ENCODE measurements at places on chromosomes 13 and 19.

DNA sequence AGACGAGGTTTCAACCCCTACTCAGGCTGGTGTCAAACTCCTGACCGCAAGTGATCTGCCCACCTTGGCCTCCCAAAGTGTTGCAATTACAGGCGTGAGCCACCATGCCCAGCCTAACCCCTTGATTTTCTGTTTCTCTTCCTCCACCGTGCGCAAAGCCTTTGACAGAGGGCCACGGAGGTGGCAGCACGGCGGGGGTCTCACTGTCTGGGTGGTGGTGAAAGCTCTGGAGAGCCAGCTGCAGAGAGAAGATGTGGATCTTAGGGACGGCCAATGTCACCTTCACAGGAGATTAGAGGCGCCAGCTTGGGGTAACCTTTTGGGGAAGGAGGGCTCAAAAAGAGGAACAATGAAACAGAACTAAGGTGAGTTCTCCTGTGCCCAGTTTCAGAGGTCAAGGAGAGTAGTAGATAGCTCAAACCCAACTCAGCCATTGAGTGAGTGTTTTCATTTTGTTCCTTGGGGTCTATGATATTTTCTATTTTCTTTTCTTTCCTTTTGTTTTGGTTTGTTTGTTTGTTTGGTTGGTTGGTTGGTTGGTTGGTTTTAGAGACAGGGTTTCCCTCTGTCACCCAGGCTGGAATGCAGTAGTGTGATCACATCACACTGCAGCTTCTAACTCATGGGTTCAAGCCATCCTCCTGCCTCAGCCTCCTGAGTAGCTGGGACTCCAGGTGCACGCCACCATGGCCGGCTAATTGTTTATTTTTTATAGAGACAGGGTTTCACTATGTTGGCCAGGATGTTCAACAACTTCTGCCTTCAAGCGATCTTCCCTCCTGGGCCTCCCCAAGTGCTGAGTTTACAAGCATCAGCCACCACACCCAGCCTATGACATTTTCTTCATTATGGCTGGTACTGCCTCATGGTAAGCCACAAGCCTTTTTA lies 37.7 kb downstream of the GPR42 start:
- DNase-seq = no peak

DNA sequence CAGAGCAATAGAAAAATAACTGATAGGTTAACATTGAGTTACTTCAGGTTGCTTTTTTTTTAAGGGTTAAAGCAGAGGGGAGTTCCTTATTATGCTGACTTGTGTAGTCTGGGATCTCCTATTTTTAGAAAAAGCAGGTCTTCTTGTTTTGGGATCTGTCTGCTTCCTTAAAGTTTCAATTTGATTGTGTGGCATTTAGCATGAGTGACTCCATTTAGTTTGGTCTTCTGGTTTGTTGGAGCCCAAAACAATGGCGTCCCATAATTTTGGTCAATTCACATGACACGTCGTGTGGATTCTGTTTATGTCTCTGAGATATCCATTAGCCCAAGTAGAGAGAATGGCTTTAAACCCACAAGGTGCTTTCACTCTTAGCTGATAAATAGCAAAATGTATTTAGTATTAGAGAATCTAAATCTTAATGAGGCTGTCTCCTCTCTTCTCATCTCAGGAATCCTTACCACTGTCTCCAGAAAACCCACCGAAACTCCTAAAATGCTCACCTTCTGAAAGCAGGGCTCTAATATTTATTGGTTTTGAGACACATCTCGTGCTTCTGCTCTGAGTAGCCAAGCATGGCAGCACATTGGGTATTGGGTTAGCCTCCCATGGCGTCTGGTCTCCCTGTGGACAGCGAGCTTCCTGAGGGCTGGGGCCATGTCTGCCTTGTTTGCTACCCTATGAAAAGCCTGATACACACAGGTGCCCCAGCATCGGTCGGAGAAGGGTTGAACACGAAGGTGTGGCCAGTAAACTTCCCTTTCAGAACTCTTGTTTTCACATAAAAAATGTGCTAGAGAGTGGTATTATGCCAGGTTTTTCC lies 67.2 kb upstream of the GPR183 start:
- DNase-seq = no peak

DNA sequence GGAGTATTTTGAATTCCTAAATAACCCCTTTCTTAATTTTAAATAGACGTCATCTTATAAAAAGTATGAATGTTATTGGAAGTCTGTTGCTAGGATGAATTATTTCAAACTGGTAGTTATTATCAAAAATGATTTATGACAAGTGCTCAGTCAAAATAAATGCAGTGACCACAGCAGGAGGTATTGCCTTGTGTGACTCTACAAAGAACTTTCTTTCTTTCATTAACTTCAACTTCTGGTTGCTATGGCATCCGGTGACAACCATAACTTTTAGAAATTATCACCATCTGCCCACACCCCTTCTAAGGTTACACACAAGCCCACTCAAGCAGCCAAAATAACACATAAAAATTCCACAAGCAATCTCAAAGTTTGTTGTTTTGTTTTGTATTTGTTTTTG lies 189.9 kb downstream of the DACH1 start:
- DNase-seq = no peak

GRCh38 chr19:1592024-1592754 lies 476 bp downstream of the MBD3 start:
- DNase-seq = peak; percentile 80

GRCh38 chr13:50644081-50644871 lies 199.2 kb downstream of the DLEU7 start:
- no peak for DNase-seq

- DNase-seq = peak; percentile 32
Measured at GRCh38 chr19:33214596-33214995, 11.1 kb downstream of the SLC7A10 start.

DNA sequence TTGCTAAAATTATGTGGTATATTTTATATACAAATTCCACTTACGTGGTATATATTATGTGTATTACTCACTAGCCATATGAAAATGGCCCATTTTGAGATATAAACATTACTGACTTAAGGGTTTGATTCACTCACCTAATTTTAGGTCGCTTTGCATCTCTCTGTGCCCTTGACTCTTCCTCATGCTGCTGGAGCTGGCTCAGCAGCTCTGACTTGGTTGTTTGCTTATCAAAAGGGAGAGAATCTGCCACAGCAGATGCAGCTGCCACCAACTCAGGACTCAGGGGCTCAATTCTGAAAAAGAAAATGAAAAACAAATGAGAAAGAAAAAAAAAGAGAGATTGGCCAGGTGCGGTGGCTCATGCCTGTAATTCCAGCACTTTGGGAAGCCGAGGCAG lies 12.2 kb downstream of the MRPS31 start:
- no peak for DNase-seq

DNA sequence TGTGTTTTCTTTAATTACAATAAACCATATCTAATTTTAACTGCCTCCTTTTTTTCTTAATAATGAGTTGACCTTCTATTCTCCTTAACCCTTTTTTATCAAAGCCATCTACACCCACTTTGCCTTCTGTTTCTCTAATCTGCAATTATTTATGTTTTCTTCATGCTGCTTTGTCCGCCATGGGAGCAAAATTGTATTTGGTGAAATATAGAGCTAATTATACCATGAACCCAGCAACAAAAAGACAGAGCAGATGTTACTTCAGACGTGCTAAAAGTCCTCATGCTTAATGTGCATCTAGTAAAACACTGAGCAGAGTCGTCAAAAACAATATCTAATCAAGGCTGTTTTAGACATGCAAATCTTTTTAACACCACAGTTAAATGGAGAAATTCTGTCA lies 264.7 kb downstream of the DACH1 start:
- DNase-seq = no peak

GRCh38 chr13:27643334-27644132 lies 21.8 kb downstream of the POLR1D start:
- no peak for DNase-seq

DNA sequence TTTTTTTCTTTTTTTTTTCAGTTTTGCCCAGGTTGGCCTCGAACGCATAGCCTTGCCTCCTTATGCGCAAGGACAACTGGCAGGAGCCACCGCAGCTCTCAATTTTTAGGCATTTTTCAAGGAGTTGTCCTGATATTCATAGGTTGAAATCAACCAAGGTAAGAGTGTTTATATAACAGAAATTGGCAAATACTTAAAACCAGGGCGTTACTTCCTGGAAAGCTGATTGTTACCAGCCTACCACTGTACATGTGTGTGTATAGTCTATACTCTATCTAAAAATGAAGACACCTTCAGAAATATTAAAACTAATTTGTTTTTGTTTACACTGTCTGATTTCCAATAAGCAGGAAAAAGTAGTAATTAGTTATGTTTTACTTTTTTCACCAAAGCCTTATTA lies 39.2 kb downstream of the GPC6 start:
- DNase-seq = no peak

DNA sequence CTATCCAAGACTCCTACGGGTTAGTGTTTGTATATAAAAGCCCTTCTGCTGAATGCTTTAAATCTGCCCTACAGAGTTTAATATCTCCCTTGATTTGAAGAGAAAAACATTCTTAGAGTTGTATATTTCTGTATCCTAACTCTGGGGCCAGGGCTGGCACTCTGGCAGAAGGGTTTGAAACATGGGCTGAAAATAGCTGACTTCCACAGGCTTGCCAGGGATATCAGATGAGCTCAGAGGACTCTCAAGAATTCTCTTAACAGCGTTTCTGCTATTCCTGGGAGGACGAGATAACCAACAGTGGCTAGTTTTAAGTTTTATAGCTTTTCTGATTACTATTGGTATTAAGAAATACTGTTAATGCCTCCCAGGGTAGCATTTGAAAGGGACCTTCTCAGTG lies 127.5 kb downstream of the LIG4 start:
- DNase-seq = no peak

DNA sequence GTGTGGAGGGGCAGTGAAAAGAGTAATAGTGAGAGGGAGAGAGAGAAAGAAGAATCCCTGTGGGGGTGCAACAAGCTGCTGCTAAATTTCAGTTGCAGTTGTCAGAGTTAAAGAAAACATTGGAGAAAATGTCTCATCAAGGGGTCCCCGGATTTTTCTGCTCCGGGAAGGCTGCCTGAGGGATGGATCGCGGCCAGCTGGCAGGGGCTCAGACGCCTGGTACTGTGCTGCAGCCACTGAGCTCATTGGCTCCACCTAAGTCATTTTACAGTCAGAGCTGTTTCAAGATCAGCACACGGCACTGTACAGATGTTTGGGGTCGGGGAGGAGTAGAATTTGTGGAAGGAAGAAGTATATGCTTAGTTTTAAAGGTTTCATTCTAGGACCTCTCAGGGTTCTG lies 106.2 kb downstream of the SHISA2 start:
- no peak for DNase-seq

DNA sequence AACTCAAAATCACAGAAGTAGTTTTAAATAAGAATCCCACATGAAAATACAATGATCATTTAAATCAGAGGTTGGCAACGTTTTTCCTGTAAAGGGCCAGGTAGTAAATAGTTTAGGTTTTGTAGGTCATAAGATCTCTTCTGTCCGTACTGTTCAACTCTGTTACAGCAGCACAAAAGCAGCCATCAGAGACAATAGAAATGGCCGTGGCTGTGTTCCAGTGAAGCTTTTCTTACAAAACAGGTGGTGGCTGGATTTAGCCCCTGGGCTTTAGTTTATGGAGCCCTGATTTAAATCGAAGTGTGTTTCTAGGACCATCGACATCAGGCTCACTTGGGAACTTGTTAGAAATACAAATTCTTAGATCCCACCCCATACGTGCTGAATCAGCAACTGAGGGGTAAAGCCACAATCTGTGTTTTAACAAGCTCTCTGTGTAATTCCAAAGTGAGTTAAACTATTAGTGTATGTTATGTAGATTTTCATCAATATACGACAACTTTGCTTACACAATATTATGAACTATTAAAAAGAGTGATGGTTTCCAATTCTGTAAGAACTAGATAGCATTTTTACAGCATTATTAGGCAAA lies 54.8 kb upstream of the MIR17HG start:
- DNase-seq = no peak

DNA sequence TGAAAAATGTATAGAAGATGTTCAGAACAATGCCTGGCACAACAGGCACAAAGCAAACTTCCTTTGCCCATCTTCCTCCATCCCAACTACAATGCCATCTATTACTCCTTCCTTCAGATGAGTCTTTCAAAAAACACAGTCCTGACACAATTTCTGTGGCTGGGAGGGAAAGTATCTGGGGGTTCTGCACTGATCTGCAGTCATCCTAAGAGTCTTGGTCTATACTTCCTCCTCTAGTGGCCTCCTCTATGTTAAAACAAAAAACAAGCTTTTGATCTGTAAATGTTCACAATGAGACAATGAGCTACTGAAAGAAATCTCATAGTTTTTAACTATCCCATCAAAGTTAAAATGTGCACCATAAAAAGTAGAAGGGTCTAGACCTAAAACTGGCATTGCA lies 44.8 kb downstream of the USP12 start:
- DNase-seq = no peak

DNA sequence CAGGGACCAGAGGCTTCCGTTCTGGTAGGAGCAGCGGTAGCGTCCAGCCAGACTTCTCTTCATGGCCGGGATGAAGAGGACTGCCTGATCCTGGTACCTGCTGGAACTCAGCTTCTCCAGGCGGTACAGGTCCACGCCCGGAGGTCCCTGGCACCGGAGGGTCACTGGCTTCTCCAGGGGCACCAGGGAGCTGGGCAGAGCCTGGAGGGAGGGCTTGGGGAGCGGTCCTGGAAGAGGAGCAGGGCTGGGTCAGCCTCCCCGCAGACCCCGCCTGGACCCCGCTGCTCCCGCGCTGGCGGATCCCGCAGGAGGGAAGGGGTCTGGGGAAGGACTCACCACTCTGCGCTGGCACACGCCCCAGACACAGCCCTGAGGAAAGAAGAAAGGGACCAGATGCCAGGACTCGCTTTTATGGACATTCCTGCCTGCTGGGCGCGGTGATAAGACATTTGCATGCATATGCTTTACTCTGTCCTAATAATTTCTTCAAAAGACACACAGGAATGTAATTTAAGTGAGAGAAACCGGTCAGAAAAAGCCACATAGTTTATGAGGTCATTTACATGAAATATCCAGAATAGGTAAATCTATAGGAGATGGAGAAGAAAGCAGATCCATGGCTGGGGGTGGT lies 5.8 kb downstream of the GP6 start:
- DNase-seq = no peak

- no peak for DNase-seq
Measured at GRCh38 chr13:58429917-58430316, 798.4 kb downstream of the PCDH17 start.

DNA sequence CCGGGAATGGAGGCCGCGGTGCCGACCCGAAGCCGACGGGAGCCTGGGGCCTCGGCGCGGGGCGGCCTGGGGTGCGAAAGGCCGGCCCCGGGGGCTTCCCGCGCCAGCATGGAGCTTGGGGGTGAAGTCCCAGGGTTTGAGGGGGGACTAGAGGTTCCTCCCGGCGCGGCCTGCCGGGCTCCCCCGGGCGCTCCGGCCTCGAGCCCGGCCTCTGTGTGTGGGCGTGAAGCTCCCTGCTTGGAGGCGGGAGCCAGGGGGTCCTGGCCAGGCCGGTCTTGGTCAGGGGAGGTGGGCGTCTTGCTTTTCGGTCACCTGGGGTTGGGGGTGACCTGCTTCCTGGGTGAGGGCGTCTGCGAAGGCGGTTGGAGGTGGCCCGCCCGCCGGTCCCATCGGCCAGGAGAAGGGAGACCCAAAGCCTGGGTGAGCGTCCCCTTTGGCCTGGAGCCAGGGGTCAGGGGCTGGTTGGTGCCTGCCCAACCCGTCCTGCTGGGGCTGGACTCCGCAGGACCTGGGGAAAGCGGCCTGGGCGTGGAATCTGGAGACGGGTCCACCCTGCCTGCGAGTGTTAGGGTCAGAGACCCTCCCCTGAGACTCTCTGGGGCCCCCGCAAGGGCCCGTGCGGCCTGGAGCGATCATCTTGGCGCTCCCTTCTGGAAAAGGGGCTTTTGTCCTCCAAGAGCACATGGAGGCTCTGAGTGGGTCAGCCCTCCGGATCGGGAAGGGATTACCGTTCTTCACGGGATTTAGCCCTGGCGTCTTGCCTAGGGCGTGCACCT lies 535 bp downstream of the BSG start:
- DNase-seq = peak; percentile 37

GRCh38 chr19:2033825-2034159 lies 17.3 kb downstream of the MKNK2 start:
- DNase-seq = no peak

All from KBM-7 (cell line).